CD4-positive, alpha-beta T cell treated with Interleukin-17A for 1 hour (primary cell): ENCODE measurements at places on chromosomes 1 and 21.
A peak's percentile ranks its signal among the peaks of the same experiment; 100 is the strongest.

GRCh38 chr1:170097449-170097948 is 23.0 kb upstream of the KIFAP3 start:
- DNase-seq = no peak

- DNase-seq = no peak
Measured at GRCh38 chr1:223551610-223552009, 113.9 kb downstream of the CAPN8 start.

- DNase-seq = no peak
Measured at GRCh38 chr21:20215959-20216358, 782.2 kb upstream of the NCAM2 start.

DNA sequence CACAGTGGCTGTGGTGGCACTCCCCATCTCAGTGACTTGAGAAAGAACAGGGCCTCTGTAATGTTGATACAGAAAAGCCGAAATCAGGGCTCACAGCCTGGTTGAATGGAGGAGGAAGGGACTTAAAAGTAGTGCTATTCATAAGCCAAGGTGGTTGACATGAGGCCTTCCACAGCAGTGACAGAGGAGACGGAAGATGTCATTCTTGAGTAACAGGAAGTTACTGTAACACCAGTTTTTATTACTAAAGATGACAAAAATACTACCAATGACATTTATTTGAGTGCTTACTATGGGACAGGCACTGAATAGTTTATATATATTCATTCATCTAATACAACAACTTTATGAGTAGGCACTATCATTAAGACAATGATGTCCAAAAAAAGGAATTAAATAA is 52.8 kb upstream of the GNG12 start:
- DNase-seq = no peak

DNA sequence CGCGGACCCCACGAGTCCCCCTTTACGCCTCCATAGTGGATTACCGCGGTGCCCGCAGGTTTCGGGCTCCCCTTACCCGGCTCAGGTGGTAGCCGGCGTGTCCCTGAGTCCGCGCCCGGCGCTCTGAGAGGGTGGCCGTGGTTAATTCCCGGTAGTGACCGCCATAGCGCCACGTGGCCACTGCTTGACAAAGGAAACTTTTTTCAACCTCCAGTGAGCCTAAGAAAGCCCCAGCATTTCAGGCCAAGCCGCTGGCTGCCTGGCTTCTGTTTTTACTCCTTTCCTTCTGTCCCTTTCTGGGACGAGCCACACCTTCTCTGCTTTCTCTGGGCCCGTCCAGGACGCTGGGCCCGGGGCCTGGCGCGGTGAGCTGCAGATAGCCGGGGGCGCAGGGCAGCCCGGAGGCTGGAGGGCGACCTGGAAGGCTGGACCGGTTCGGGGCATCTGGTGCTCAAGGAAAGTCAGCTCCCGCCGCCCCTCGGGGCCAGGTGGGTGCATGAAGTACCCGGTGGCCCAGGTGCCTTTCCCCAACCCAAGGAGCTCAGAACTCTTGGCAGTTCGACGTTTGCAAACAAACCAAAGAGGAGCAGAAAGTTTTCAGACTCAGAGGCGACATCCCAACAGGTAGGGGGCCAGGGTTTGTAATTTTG is 540 bp upstream of the C1orf198 start:
- DNase-seq = no peak

GRCh38 chr1:207404849-207405525 is 49.1 kb upstream of the CR2 start:
- peak; percentile 65 for DNase-seq

DNA sequence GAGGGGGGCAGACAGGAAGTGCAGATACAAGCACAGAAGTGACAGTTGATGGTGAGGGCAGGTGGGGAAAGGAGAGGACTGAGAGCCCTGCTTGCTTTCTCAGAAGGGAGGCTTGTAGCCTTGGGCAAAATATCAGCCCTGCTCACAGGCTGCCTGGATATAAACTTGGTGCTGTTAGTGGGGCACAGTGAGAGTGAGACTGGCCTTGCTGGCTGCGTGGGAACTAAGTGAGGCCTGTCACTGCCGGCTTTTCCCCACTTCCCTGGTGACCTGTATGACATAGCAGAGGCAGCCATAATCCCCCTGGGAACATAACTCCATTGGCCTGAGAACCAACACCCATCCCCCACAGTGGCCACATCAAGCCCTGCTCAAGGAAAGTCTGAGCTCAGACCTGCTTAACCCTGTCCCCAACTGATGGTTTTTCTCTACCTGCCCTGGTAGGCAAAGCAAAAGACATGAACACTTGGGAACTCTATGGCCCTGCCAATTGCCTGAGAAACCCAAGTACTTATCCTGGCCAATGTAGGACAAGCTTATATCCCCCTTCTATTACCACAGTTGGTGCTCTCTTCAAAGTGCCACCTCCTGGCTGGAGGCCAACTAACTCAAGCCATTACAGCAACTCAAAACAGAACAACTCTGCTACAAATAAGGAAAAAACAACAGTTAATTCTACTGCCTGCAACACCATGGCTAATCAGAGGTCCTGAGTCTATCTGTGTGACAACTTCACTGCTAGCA is 472.7 kb downstream of the PLPP3 start:
- no peak for DNase-seq

- DNase-seq = no peak
Measured at GRCh38 chr1:145987926-145988325, 8.5 kb downstream of the TXNIP start.

DNA sequence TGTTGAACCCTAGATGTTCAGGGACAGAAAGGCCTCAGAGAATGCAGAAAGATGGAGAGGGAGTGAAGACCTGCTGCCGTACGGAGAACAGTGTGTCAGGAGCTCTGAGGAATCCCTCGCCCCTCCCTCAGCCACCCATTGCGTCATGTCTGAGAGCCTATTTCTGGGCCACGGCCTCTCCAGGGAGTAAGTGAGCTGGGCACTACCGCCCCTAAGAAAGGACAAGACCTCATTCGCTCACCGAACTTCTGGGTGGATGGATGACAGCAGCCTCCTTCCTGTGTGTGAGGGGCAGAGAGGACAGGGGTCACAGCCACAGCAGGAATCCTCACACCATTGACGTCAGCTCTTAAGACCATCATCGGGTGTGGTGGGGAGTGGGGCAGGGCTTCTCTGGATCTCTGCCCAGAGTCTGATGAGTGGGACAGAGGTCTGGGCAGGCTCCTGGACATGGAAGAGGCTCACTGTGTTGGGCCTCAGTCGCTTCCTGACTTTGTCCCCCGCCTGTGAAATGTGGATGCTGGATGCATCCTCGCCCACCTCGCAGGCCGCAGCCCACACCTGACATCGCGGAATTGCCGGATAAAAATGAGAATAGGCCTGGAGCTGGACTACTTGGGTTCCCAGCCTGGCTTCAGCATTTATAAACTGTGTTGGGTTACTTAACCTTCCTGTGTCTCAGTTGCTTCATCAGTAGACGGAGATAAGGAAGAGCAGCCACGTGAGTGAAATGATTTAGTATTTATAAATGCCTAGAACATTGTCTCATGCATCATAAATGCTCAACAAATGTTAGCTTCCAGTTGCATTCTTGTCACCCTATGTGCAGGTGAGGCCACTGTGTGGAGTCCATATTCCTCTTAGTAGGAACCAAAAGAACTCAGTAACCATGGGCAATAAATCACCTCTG is 238.6 kb downstream of the TRABD2B start:
- no peak for DNase-seq

DNA sequence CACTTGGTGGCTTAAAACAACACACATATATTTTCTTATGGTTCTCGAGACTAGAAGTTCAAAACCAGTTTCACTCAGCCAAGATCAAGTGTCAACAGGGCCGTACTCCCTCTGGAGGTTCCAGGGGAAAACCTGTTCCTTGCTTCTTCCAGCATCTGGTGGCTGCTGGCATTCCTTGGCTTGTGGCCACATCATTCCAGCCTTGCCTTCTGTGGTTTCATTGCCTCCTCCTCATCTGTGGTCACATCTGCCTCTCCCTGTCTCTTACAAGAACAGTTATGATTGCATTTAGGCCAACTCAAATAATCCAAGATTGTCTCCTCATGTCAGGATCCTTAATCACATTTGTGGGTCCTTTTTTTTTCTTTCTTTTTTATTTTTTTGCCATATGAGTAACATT is 240.7 kb upstream of the HOOK1 start:
- no peak for DNase-seq

DNA sequence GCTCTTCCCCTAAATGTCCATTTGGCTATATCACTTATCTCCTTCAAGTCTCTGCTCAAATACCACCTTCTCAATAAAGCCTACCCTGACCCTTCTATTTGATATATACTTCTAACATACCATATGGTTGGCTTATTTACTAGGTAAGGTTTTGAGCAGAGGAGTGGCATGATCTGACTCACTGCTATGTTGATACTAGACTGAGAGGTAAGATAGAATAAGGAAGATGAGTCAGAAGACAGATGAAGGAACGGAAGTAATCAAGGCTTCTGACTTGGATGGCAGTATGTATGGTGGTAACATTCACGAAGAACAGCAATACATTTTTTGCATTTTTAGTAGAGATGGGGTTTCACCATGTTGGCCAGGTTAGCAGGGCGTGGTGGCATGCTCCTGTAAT is 4.8 kb upstream of the HRNR start:
- no peak for DNase-seq

DNA sequence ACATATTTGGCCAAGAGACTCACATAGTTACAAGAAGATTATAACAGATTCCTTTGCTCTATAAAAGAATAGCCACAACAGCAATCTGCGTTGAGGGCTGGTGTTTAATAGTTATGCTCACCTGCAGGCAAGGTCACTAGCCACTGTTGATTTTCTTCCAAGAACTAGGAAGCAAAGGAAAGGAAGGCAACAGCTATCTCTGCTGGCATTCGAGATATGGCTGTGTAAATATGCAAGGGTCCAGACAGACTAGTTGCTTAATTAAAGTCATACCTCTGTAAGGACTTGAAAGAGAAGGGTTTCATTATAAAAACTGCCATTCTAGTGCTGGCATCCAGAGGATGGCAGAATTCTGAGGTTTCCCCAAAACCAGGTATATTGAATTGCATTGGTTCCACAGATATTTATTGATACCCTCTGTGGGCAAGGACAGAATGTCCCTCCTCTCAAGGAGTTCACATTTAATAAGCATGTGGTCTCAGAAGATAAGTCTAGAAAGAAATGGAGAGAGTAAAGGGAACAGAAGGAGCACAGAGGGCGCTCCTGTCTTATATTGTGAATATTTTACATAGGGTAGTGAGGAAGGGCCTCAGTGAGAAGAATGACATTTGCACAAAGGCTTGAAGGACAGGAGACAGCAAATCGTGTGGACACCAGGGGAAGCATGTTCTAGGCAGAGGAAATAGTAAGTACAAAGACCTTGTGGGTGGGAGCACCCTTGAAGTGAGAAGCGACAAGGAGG is 23.6 kb upstream of the PLEKHA6 start:
- DNase-seq = no peak

DNA sequence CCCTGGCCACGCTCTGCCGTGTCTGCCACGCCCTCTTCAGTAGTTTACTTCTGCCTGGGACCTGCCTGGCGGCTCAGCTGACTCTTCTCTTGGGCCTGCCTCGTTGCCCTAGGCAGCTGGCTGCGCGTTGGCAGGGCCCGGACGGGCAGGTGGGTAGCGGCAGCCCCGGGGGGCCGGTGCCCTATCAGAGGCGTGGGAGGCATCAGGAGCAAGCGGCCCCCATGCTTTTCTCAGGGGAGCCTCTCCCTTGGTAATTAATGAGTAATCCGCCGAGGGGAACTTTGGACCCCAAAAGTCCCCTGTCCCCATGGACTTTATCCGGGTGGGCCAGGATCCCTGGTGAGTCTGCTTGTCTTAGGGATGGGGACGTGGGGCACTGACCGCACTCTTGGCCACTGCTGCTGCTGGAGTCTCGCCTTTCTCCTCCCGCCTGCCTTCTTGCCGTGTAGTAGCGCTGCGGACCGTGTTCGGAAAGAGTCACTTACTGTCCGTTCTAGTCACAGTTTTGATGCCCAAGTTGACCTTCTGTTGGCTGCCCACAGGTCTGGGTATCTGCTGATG is 22.7 kb downstream of the SKI start:
- no peak for DNase-seq

GRCh38 chr1:7646981-7647901 is 123.9 kb upstream of the VAMP3 start:
- peak; percentile 54 for DNase-seq

DNA sequence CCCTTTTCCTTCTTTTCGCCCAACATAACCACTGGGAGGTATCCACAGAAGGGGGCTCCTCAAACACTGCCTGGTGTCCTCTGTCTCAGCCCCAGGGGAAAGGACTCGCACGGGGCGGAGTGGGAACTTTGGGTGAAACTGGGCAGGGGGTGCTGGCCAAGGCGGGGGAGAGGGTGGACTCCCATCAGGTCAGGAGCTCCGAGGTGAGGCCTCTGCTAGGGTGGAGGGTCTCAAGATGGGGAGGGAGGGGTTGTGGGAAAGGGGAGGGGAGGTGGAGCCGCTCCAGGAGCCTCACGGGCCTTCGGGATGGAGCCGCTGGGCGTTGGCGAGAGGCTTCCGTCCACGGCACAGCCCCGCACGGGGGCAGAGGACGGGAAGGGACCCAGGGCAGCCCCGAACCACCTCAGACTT is 43.2 kb upstream of the POFUT2 start:
- no peak for DNase-seq

GRCh38 chr1:168405906-168406549 is 125.4 kb downstream of the TBX19 start:
- DNase-seq = no peak

DNA sequence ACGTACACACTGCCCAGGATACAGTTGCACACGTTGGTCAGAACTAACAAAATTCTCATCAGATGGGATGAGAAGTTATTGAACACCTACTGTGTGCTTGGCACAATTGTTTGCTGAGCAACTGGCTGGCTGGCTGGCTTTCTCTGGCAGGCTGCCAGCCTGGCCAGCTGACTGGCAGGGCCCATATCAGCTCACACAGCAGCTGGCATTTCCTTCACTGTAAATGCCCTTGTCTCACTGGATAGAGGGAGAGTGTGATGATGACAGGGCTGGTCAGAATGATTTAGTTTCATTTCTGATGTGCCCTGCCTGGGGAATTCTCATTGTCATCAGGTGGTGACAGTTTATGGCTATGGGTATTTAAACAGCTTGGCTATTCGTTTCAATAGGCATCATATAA is 15.8 kb downstream of the CAMK2N1 start:
- no peak for DNase-seq

GRCh38 chr1:156430303-156430702 is 61.3 kb downstream of the RHBG start:
- DNase-seq = no peak
